ENCODE measurements at places on chromosomes 6 and 20.

GRCh38 chr6:46605091-46605797, 47.4 kb downstream of the CYP39A1 start:
- DNase-seq, result no peak

DNA sequence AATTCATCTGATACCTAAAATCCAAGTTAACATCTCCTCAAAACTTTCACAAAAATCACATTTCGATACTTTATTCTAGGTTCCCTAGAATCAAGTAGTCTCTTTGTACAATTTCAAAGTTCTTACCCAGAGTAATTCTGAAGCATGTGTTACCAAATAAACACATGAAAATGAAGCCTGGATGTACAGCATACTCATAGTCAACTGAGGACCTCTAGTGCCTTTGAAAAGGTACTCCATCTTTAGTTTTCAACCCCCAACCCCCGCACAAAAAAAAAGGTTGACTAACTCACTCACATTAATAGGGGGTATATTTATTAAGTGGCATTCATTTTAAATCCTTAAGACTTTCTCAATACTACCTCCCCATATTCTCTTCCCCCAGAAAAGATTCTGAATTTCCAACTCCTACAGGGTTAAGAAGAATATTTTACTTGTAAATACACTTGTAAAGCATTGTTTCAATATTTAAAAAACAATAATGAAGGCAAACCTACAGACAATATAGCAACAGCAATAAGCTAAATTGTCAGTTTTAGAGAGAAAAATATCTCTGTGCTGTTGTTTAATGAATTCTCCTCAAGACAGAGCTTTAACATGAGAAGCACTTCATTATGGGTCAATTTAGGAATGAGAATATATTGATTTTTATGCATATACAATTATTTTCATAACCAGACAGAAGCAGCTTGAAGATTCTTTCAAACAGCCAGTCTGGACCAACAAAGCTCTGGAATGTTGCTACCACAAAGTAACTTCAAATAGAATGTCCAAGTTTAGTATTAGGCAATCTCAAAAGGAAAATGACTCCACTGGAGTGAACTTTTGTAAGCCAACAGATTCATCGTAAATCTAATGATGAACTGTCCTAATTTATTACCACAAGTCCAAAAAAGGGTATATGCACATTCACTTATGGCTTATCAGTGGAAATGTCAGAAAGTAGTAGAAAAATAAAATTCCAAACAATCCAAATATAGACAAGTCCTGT, 3.3 kb downstream of the PLN start:
- DNase-seq, result peak; percentile 29

GRCh38 chr20:17500271-17500670, 30.9 kb downstream of the BFSP1 start:
- DNase-seq, result no peak

GRCh38 chr6:90098627-90099026, 198.0 kb downstream of the BACH2 start:
- DNase-seq, result peak; percentile 24

- no peak for DNase-seq
Observed at GRCh38 chr20:25226433-25227316, 21.2 kb upstream of the PYGB start.

GRCh38 chr20:30168800-30169138, 1088.7 kb upstream of the DEFB115 start:
- DNase-seq, result no peak

- DNase-seq, result no peak
Observed at GRCh38 chr20:33437141-33437911, 6.2 kb downstream of the SNTA1 start.

DNA sequence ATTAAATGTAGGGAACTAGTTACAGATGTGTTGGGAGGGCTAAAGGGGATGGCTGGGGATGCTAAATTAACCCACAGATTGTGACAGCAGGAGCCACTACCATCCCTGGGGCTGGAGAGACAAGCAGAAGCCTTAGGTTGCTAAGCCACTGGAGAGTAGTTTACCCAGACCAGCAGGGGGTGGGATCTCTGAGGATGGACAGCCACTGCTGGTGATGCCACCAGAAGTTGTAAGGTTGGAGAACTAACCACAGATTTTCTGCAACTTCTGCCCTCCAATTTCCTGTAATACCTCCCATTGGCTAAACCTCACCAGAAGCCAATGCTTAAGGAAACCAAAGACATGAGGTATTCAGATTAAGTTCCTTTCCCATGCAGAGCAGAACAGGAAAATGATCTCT, 139.6 kb upstream of the NOX3 start:
- DNase-seq, result no peak

DNA sequence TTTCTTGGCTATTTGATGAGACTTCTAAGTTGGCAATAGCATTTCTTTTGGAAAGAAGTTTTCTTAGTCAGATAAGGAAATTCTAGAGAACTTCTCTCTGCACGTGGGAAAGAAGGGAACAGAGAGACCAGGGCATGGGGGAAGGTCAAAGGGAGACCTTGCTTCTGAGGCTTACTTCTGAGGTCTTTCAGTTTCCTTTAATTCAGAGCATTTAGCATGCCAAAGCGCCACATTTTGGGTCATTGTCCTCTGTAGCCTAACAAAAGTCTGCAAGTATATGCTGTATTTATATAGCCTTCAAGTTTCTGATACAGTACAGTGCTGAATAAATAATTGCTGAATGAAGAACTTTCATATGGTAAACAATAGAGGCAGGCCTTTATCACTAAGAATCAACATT, 95.6 kb downstream of the SAMD3 start:
- no peak for DNase-seq

DNA sequence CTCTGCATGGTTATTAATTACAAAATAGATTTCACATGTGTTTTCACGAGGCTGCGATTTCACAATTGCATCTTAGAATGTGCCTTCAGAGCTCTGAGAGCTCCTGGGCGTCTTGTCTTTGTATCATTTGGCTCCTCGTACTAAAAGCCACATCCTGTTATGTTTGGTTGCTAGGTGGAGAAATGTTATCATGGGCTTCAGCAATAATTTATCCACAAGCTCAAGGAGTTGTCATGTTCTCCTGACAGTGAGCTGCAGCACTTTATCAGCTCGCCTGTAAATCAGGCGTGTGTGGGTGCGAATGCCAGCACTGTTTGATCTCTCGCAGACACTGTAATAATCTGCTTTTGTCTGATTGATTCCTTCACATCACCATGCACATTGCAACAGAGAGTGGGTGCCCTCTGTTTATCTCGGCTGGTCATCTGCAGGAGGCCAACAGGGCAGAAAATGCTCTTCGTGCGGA, 218.6 kb upstream of the ZFP64 start:
- no peak for DNase-seq

DNA sequence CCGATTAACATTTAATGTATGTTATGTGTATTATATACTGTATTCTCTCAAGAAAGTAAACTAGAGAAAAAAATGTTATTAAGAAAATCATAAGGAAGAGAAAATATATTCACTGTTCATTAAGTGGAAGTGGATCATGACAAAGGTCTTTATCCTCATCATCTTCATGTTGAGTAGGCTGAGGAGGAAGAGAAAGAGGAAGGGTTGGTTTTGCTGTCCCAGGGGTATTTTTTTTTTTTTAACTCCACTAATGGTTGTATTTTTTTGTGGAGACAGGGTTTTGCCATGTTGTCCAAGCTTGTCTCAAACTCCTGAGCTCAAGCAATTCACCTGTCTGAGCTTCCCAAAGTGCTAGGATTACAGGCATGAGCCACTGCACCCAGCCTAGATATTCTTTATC, 11.0 kb downstream of the ECT2L start:
- DNase-seq, result no peak

DNA sequence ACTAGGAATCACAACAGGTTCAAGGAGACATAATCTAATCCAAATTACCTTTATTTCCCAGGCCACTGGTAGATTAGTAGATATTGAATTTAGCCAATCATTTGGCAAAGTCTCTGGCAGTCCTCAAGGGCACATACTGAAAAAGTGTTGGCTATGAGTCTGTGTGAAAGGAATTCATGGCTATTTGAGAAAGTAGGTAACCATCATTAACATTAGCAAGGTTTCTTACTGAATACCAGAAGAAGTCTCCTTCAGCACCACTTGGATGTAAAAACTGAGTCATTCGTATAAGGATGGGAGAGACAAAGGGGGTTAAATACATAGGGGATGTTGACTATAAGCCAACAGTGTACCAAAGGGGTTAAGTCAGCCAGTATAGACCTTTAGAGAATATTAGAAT, 36.7 kb downstream of the AGPAT4 start:
- no peak for DNase-seq

DNA sequence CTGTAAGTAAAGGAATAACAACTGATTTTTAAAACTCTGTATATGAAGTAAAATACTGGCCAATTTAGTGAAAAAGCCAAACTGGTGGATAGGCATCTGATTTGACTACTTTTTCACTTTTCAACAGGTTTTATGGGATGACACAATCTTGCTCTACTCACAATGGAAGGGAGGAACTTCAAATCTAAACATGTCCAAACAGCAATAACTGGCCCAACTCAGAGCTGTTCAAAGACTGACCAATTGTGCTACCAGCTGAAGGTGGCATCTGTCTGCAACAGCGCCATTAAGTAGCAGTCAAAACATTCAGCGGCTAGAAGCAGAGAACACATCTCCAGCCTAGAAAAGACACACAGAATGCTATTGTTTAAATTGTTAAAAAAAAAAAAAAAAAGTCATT, 44.6 kb downstream of the SESN1 start:
- DNase-seq, result no peak

- DNase-seq, result no peak
Observed at GRCh38 chr20:57147185-57147584, 119.3 kb downstream of the BMP7 start.

- no peak for DNase-seq
Observed at GRCh38 chr6:112682071-112682470, 334.9 kb downstream of the RFPL4B start.

DNA sequence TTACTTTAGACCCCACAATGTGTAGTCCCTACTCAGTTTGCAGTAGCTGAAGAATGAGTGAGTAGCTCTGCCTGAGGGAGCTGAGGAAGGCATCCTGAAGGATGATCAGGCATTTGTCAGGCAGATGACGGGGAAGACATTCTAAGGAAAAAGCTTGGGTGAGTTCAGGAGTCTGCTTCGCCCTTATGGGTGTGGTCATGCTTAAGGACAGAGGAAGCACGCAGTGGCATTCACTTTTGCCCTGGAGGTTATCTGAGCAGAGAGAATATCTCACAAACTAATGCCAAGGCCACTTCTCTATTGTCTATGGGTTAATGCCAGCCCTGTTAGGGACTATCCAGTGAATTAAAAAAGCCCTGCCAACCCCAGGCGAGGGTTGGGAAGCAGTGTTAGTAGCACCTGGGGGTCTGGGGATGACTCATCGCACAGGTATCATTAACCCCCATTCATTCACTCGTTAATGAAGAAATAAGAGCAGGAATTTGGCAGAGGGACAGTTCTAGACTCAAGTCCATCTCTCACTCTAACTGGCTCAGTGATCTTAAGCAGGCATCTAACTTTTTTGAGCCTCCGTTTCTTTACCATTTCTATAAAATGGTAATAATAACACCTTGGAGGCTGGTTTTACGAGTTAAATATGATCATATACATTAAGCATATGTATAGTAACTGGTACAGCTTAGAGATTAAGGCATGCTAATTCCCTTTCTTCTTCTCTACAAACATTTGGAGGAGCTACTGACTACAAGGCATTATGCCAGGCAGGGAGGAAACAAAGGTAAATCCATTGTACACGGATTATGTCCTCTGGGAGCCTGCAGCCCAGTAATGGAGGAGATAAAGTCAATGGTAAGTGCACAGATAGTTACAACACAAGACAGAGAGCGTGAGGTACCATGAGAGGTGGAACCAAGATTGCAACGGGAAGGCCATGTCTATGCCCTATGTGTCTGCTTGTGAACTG, 93.2 kb upstream of the AKIRIN2 start:
- DNase-seq, result no peak

- no peak for DNase-seq
Observed at GRCh38 chr6:40720375-40720748, 133.2 kb upstream of the LRFN2 start.

DNA sequence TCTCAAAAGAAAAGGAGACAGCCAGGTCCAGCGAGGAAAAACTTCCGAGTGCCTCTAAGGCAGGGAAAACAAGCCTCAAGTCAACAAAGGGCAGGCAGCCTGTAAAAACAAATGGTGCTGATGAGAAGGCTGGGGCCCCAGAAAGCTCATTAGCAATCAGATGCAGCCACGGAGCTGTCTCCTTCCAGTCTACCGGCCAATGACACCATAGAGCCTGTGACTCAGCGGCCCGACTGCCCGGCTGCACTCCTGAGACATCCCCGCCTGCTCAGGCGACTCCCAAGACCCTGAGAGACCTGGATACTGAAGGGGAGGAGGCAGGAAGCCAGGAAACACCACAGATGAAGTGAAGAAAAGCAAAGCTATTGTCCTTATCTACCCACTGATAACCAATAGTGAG, 120.1 kb upstream of the HDDC2 start:
- no peak for DNase-seq

- no peak for DNase-seq
Observed at GRCh38 chr6:105648276-105648675, 245.4 kb upstream of the PREP start.

DNA sequence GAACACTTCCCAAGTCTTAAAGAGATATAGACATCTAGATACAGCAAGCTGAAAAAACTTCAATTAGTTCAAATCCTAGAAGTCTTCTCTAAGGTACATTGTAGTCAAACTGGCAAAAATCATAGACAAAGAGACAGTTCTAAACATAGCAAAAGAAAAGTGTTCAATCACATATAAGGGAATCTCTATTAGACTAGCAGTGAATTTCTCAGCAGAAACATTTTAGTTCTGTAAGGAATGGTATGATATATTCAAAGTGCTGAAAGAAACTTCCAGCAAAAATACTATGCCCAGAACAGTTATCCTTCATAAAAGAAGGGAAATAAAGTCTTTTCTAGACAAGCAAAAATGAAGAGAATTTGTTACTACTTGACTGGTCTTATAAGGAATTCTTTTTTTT, 186.3 kb upstream of the SYNCRIP start:
- no peak for DNase-seq

DNA sequence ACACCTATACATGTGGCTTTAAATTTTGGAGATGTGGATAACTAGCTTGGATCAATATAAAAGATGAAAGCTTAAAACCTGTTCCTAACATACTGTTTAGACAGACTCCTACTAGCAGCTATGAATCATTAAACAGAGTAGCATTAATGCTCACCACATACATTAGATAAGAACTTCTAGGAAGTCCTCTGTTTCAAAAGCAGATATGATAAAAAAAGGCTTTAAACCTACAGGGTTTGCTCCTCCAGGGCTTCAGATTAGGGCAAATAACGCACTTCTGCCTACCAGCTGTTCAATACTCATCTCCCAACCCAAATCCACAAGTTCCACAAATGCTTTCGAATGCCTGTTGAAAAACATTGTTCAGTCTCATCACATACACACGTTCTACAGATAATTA, 1.5 kb downstream of the REPS1 start:
- DNase-seq, result no peak

All from hindlimb muscle (tissue), 1 donor.